Umbilical cord (tissue), 2 donors: ENCODE measurements at places on chromosomes 13 and 19. TPM values are rescaled to one million over a fixed set of nuclear protein-coding genes. Genes with fewer than 3 reads are reported as not detected.

Gene NHLRC3
- total RNA-seq: 42.6 TPM

GRCh38 chr13:44049081-44049945 is 169.6 kb downstream of the LACC1 start:
- no peak for DNase-seq

- DNase-seq: no peak
Measured at GRCh38 chr19:46347985-46348384, 1.1 kb downstream of the PPP5C start.

DNA sequence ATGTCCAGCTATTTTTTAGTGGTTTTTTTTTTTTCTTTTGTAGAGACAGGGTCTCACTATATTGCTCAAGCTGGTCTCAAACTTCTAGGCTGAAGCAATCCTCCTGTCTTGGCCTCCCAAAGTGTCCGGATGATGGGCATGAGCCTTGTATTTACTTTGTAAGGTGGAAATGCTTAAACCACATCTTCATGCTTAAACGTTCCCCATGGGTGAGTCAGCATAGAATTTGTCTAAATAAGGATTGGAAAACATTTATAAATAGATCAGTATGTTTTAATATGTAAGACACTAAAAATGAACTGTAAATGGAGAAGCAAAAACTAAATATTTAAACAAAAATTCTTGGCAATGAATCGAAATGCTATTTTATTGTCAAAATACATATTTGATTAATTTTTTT is 698.0 kb downstream of the PCDH9 start:
- DNase-seq: no peak

DNA sequence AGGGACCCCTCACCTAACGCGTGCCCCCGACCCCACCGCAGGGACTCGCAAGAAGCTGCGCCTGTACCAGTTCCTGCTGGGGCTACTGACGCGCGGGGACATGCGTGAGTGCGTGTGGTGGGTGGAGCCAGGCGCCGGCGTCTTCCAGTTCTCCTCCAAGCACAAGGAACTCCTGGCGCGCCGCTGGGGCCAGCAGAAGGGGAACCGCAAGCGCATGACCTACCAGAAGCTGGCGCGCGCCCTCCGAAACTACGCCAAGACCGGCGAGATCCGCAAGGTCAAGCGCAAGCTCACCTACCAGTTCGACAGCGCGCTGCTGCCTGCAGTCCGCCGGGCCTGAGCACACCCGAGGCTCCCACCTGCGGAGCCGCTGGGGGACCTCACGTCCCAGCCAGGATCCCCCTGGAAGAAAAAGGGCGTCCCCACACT is 4.7 kb upstream of the MYBPC2 start:
- DNase-seq: peak; percentile 90
